Calu3 (cell line): ENCODE measurements at places on chromosomes 7 and 10. TPM values are rescaled to one million over a fixed set of nuclear protein-coding genes. Genes with fewer than 3 reads are reported as not detected.

DNA sequence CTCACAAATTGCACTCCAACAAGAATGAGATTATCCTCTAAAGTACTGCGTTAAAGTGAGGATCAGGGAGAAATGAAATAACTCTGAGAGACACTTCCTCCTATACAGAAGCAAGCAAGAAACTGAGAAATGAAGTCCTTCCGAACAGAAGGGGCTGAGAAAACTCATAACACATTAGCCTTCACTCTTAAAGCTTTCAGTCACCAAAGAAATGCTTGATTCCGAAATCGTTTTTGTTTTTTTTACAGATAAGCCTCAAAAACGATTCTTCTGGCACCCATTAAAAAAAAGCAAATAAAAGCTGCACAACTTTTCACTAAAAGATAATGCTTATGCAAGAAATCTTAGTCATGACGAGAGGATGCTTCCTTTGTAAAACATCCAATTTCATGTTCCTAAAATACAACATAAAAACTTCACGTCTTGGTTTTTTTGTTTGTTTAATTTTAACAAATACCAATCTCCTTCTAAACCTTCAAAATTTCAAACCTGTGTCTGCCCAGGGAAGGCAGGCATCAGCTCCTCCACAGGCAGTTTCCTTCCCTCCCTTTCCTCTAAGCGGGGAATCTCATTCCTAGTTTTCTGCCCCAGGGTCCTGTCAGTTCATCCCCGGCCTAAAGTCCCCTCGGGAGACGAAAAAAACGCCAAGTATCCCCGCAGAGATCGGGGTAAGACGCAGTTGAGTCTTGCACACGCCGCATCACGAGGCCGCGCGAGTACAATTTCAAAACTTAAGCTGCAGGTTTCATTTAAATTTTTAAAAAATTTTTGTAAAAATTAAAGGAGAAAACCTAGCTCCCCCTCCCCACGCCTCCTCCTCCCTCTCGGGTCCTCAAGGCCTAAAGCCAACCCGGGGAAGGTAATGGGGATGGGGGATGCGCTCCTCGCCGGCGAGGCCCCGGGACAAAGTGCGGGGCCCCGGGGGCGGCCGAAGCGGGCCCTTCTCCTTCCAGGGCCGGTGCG is 1.1 kb downstream of the BAZ1B start:
- DNase-seq = no peak

DNA sequence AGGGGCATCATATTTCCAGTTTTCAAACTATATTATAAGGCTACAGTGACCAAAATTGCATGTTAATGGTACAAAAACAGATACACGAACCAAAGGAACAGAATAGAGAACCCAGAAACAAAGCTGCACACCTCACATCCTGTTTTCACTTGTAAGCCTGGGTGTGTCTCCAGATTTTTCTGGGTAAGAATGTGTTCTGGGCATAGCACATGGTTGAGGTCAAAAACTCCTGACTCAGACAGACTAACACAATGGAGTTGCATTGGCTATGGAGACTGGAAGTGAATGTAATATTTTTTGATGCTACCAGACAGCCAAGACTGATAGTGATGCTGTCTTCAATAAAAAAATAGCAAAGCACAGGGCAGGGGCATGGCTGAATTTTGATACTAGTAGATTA is 1175.2 kb downstream of the NXPH1 start:
- no peak for DNase-seq

Gene GIMAP4
- not detected in 2 replicates for total RNA-seq

DNA sequence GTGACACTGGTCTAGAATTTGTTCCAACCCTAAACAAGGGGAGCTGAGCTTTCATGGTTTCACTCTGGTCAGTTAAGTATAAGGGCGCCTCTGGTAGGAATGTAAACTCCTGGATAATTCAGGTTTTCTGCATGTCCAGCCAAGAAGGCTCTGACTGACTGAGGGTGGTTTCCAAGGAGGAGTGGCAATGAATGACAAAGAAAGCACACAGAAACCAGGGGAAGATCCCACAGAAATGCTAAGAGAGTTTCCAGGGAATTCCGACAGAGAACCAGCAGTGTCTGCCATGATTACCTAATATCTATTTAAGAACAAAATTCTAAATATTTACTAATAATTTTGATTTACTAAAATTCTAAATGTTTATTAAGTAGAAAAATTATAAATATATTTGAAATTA is 27.3 kb upstream of the NRG3 start:
- DNase-seq = no peak

Gene ANKRD30A
- total RNA-seq = 0.10 TPM in 1 of 2 replicates, not detected in the other

DNA sequence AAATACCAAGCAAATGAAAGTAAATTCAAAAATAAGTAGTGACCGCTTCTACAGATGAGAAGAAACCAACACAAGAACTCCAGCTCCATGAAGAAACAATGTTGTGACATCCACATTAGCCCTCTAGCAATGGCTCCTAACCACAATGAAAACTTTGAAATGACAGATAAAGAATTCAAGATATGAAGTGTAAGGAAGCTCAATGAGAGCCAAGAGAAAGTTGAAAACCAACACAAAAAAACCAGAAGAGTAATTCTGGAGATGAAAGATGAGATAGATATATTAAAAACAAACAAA is 68.2 kb upstream of the DDC start:
- DNase-seq = no peak

DNA sequence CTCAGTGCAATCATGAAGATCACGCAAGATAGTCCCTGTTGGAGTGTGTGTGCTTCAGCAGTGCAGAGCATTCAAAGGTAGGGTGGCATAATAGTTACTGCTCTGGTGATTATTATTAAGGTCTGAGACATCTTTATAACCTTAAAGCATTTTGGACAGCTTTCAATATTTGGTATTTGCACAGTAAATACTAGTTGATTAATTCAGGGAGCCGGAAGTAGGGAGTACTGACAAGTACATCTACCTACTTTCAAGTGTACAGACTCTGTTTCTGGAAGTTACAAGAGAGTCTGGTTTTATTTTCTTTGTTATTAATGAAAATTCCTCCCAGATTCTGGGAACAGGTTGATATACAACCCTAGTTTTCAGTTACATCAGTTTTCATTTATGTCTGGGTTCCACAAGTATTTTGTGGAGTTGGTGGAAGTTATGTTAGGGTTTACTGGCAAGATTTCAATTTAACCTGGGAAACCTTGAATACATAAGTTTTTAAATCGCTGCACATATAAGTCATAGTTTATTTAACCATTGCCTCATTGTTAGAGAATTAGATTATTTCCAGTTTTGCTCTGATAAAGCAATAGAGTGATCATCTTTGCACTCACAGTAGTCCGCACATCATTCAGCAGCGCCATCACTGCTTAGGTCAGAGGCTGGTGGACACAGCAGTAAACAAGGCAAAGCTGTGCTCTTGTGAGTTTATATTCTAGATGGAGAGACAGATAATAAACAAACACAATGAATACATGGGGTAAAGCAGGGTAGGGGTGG is 366.6 kb downstream of the REEP3 start:
- DNase-seq = no peak

GRCh38 chr7:111223802-111224253 is 132.9 kb downstream of the LRRN3 start:
- DNase-seq = no peak

GRCh38 chr10:7264313-7264756 is 146.5 kb downstream of the SFMBT2 start:
- peak; percentile 31 for DNase-seq

- no peak for DNase-seq
Measured at GRCh38 chr10:88271761-88272543, 311.2 kb downstream of the RNLS start.

Gene HTR5A
- not detected in 2 replicates for total RNA-seq

- DNase-seq = no peak
Measured at GRCh38 chr7:150324373-150324961, 1.1 kb upstream of the ACTR3C start.

GRCh38 chr7:33101906-33102305 is 7.3 kb downstream of the RP9 start:
- DNase-seq = no peak

Gene GPR85
- total RNA-seq = not detected in 2 replicates

GRCh38 chr10:110893559-110894179 is 21.9 kb downstream of the PDCD4 start:
- no peak for DNase-seq

Gene UNC5B
- total RNA-seq = 0.07 and 0.39 TPM in 2 replicates
